Activated effector memory CD4-positive, alpha-beta T cell treated with Interleukin-2 at 50 U/mL for 16 hours (primary cell): ENCODE measurements at places on chromosomes 4 and X.

GRCh38 chrX:15293451-15293850 lies 22.0 kb downstream of the ASB11 start:
- no peak for DNase-seq

DNA sequence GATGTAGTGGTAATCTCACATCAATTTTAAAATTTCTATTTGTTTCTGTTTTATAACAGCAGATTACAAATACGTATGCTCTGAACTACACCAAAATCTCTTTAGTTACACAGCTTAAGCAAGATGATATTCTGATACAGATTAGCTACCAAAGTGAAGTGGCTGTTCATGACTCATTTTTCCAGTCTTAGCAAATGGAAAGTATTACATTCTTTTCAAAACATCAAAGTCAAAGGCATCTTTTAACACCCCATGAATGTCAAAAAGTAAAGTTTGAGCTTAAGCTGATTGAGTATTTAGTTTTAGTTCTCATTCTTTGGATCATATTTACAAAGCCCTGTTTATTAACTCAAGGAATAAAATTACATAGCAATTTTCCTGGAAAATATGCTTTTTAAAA lies 6.6 kb upstream of the HPGDS start:
- no peak for DNase-seq

DNA sequence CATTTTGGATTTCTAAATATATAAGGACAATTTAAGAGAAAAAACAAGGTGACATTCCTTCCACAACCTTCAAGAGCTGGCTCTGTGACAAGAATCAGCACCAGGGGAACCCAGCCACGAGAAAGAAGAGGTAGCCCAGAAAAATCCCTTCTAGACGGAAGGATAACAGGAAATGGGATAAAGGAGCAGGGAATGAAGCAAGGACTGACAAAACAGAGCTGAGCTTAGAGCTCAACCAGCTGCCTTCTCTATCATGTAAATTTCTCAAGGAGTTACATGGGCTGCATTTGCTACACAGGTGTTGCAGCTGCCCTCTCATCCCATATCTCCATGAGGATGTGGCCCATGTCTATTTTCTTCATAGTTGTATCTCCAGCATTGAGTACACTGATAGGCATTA lies 154.2 kb upstream of the PRDX4 start:
- DNase-seq: no peak

DNA sequence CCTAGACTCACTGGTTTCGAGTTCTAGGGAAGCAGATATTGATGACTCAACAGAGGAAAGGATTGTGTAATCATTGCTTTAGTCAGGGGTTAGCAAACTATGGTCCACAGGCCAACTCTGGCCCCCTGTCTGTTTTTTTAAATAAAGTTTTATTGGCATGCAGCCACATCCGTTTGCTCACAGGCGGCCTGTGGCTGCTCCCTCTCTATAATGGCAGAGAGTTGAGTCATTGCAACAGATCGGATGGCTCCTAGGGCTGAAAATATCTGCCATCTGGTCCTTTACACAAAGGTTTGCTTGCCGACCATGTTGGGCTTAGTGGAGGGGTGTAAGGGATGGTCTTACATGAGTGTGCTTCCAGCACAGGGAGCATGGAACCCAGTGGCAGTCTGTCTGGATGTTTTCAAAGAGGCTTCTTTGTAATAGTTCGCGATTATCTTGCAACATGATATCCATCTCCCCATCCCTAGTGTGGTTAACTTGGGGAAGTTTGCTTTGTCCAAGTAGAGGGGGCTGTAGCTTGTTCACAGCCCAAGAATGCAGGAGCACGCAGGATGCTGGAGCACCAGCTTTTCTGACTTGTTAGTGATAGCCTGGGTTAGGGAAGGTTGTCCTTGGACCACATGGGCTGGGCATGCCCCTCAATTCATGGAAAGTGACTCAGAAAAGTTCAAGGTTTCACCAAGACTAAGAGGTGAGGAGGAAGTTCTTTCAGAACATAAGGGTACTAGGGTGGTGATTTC lies 59.3 kb upstream of the CLDN34 start:
- DNase-seq: no peak

DNA sequence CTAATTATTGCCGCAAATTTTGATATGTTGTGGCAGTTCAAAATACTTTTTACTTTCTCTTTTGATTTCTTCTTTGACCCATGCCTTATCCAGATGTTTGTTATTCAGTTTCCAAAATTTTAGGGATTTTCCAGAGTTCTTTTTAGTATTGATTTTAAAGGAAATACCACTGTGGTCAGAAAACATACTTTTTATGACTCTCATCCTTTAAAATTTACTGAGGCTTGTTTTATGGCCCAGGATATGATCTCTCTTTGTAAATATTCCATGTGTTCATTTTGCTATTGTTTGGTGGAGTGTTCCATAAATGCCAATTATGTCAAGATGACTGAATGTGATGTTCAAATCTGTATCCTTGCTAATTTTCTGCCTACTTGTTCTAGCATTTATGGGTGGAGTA lies 272.3 kb upstream of the DIPK2B start:
- DNase-seq: no peak

DNA sequence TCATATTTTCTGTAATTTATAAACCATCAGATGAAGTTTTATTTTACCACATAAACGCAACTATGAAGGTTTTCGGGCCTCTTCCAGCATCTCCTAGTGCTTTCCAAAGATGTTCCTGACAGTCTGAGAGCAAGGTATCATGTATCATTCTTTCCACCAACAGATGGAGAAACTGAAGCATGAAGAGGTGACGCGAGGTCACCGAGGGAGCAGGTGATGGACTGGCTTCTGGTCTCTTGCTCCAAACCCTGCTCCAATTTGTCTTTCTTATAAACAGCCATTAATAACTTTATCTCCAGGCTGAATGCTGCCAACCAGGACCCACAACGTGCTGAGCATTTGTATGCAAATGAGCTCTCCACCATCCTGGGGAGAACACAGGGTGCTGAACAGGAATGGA lies 86.3 kb upstream of the MAML3 start:
- no peak for DNase-seq

DNA sequence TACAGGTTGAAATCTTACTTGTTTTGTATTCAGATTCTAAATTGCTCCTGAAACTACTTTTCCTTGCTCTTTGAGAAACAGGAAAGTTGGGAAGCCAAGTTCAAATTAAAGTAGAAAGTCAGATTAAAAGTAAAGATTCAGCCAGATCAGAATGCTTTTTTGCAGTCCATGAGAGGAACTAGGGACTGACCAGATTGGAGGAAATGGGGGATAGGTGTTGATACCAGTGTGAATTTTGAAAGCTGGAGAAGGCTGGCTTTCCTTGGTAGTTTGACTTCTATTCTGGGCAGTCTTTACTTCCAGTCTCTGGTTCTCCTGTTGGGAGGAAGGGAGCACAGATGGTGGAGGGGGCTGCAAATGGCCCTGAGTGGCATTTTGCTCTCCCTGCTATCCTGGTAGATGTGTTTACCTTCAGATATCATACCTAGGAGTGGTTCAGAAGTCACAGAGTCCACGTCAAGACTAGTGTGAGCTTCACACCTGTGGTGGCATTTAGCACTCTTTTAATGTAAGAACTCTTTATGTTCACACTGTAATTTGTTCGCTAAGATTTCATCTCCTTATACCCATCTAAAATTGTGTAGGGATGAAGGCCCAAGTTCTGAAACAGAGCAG lies 68.8 kb downstream of the FNIP2 start:
- no peak for DNase-seq

- no peak for DNase-seq
Measured at GRCh38 chr4:184628103-184628502, 21.1 kb downstream of the CASP3 start.

GRCh38 chrX:19875050-19875431 lies 12.4 kb downstream of the SH3KBP1 start:
- no peak for DNase-seq

GRCh38 chr4:8393593-8394038 lies 46.9 kb downstream of the ACOX3 start:
- DNase-seq: no peak

- no peak for DNase-seq
Measured at GRCh38 chr4:121200795-121201472, 36.8 kb upstream of the TNIP3 start.

GRCh38 chrX:119155416-119156035 lies 27.9 kb upstream of the KIAA1210 start:
- no peak for DNase-seq

GRCh38 chrX:118066867-118067515 lies 49.6 kb downstream of the KLHL13 start:
- DNase-seq: no peak

GRCh38 chr4:175530655-175531054 lies 281.4 kb downstream of the GPM6A start:
- DNase-seq: no peak

DNA sequence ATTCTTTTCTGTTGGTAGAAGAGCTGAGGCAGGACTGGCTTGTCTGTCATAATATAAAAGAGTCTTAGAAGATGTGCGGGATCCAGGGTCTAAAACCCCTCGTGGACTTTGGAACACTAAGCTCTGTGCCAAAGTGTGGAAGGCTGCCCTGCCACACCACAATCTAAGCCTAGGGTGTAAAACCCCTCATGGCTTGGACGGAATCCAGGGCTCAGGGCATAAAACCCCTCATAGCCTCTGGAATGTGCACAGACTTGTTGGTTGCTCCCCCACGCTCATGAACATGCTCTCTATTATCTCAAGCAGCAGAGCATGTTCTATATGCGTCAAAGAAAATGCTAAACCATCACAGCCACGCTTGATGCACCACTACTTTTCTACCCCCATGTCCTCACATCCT lies 483.6 kb downstream of the GABRG1 start:
- no peak for DNase-seq

GRCh38 chr4:36310793-36311192 lies 29.4 kb downstream of the DTHD1 start:
- no peak for DNase-seq

DNA sequence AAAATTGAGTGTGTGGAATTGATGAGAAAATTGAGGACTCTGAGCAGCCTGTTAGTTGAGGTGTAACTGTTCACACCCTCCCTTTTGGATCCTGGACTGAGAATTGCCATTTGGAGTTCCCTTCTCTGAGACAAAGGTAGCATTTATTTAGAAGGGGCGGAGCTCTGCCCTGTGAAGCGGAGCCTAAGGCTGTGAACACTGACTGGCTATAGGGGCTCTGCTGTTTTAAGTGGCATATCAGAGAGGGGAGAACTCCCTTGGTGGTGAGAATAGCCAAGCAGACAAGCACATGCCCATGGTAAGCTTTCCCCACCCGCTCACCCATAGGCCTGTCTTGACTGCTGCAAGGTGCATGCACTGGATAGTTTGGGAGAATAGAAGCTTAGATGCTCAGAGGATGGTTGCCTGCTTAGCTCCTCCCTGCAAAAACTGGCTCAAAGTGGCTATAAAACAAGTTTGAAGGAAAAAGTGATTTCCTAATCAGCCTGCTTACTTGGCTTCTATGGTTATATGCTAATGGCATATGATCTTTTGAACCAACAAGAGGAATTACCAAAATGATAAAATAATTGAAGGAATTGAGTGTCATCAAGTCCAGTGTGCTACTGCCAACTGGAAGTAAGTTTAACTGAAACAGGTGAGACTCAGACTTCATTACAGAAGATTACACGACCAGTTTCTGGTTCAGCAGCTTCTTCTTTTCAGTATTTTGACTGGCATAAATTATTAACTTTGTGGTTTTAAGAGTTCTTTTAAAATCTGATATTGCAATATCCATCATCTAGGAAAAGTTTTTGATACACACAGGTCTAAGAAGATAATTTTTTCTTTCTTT lies 108.4 kb downstream of the AFF1 start:
- DNase-seq: no peak

- DNase-seq: no peak
Measured at GRCh38 chr4:15868826-15869413, 69.6 kb downstream of the FGFBP1 start.

GRCh38 chrX:153551135-153551534 lies 33.7 kb downstream of the ATP2B3 start:
- no peak for DNase-seq

- DNase-seq: no peak
Measured at GRCh38 chrX:17411205-17411604, 36.2 kb downstream of the NHS start.

GRCh38 chr4:136302566-136302965 lies 1229.7 kb downstream of the PCDH18 start:
- no peak for DNase-seq

- DNase-seq: no peak
Measured at GRCh38 chr4:175906384-175906783, 94.3 kb upstream of the GPM6A start.

DNA sequence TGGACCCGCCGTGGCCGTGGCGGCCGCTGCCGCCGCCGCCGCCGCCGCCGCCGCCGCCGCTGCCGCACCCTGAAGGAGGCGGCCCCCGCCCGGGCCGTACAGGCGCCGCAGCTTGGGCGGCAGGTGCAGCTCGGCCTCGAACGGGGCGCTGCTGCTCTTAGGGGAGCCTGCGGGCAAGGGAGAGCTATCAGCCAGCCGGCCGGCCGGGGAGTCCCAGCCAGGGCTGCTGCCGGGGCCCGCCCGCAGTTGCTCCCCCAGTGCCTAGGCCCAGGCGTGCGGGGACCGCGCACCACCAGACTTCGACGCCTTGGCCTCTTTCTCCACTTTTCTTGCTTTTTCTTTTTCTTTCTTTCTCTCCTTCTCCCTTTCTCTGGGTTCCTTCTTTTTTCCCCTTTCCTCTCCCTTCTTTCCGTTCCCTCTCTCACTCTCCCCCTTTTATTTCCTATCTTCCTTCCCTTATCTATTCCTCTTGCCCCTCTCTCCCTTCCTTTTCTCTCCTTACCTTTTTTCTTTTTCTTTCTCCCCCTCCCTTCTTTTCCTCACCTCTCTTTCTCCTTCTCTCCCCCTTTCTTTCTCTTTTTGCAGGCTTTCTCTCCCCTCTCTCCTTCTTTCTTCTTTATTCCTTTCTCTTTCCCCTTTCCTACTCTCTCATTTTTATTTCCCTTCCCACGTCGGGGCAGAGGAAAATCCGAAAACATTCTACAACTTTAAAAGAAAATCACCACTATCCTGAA lies 2.0 kb downstream of the ARX start:
- DNase-seq: no peak

GRCh38 chr4:8165374-8165896 lies 6.8 kb upstream of the ABLIM2 start:
- no peak for DNase-seq

- no peak for DNase-seq
Measured at GRCh38 chr4:158446106-158446505, 75.6 kb upstream of the RXFP1 start.

DNA sequence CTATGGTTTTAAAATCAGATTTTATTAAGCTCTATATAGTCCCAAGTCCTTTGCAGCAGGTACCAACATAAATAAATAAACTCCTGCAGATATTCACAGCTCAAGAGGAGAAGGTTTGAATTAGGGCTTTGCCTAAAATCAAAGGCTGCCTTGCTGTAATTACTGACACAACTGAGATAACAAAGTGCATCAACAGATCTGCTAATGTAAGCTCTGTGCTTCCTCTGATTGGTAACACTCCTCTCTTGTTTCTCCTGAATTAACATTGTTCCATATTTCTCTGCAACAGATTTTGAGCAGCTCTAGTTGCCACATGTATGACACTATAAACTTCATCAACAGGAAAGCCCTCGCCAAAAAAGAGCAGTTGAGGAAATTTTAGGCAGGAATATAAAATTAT lies 193.6 kb downstream of the SLC39A8 start:
- no peak for DNase-seq

- no peak for DNase-seq
Measured at GRCh38 chr4:1204286-1204827, 32.0 kb upstream of the SPON2 start.

- no peak for DNase-seq
Measured at GRCh38 chr4:37604461-37604860, 81.7 kb downstream of the RELL1 start.
